T1000 (cell line): ENCODE measurements at places on chromosomes 11 and 22.

GRCh38 chr22:37127350-37127878 lies 17.9 kb upstream of the TMPRSS6 start:
- DNase-seq: no peak

DNA sequence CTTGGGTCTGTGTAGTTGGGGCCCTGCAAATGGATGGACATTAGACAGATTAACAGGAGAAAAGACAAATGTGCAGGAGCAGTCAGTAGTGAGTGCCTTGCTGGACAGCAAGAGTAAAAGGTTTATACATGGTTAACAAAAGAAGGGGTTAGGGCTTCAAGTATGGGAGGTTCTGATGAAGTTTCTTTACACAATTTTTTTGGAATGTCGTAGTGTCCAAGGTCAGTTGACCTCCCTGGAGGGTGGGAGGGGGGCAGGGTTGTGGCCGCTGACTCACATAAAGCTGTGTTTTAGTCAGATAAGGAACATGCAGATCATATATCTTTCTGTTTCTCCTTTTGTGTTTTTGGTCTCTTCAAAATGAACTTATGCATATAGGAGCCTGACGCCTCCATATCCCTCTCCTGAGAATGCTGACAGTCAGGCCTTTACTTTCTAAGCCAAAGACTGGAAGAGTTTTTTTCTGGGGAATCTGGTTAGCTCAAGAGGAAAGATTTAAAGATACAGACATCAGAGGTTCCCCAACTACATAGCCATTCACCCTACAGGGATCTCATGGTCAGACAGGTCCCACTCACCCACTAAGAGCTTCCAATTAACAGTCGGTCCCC lies 134.3 kb downstream of the NECTIN1 start:
- peak; percentile 10 for DNase-seq

DNA sequence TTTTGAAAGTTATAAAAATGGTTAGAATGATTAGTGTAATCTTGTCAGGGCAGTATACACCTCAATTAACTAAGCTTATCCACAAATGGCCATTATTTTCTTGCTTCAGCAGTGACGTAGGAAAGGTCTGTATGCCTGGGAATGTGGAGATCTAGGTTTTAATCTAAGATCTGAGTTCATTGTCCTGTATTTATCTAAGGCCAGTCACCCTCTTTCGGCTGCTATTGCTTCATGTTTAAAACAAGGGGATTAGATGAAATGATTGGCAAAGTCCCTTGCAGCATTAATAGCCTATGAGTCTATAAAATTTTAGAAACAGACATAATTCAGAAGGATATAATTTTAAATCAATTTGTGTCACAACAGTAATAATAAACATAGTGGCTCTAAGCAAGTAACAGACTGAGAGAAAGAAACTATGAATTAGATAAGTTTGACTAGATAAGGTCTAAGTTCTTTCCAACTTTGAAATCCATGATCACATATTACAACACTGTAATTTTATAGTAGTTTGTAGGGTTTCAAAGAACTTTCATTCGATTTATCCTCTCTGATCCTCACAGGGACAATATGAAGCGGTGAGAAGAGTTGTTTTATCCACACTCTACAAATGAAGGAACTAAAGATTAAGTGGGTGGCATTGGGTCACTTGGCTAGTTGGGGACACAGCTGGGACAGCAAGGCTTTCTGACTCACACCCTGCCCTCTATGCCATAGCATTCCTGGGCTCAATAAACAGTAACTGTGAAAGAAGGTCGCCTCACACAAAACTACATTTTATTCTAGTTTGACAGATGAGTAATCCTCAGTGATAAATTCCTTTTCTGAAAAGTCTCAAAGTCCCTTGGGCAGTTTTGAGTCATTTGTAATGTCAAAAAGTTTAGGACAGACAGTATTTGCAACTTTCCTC lies 60.6 kb upstream of the RDX start:
- peak; percentile 11 for DNase-seq

DNA sequence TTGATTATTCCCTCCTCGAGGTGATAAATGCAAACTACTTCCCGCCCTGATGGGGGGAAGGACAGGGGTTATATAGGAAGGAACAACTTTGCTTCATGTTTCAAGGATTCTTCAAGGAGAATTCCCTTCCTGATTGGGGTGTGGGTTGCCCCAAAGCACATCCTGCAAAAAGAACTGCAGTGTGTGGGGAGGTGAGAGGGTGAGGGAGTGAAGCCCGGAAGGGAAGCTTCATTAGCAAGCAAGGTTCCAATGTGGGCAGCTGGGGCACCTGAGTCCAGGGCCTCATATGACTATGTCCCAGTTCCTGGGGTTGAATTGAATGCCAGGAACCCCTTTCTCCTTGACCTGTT lies 326.0 kb downstream of the MN1 start:
- no peak for DNase-seq

DNA sequence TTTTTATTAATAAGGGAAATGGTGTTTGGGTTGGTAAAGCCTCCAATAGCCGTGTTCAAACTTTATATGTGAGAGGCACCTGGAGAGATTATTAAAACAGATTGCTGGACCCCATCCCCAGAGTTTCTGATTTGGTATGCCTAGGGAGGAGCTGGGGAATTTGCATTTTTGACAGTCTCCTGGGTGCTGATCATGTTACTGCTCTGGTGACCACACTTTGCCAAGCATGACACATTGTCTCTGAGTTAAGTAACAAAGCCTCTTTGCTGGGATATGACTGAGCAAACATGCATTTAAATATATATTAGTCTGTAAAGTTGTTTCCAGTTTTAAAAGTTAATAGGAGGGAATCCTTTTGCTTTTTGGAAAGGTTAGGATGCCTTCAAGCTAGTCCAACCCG lies 140.4 kb downstream of the NAV2 start:
- no peak for DNase-seq

DNA sequence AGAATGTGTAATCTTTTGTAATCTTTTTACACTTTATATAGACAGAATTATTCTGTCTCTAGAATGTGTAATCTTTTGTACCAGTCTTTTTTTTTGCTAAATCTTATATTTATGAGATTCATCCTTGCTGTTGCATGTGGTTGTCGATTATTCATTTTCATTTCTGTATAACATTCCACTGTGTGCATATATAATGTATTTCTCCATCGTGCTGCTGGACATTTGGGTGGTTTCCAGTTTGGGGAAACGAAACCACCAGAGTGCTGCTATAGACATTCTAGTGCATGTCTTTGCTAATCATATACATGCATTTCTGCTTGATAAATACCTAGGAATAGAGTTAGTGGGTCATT lies 146.5 kb downstream of the GRIK4 start:
- no peak for DNase-seq

- DNase-seq: no peak
These were observed 48.8 kb downstream of the MAPK1 start for GRCh38 chr22:21818487-21819182.

- peak; percentile 40 for DNase-seq
These were observed 1.7 kb upstream of the RHOD start for GRCh38 chr11:67054836-67055523.

DNA sequence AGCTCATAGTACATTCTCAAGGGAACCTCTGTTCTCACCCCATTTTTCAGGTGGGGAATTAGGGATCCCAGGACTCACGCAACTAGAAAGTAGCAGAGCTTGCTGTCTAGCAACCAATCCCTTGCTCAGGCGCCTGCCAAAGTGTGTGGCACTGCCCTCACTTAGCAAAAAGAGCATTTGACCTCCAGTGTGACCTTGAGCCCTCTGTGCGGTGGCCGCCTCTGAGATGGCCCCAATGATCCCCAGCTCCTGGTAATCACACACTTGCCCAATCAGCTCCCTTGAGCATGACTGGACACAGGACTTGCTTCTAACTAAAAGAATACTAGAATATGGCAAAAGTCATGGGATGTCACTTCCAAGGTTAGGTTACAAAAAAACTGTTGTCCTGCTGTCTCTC lies 2.6 kb upstream of the LGALS2 start:
- no peak for DNase-seq

DNA sequence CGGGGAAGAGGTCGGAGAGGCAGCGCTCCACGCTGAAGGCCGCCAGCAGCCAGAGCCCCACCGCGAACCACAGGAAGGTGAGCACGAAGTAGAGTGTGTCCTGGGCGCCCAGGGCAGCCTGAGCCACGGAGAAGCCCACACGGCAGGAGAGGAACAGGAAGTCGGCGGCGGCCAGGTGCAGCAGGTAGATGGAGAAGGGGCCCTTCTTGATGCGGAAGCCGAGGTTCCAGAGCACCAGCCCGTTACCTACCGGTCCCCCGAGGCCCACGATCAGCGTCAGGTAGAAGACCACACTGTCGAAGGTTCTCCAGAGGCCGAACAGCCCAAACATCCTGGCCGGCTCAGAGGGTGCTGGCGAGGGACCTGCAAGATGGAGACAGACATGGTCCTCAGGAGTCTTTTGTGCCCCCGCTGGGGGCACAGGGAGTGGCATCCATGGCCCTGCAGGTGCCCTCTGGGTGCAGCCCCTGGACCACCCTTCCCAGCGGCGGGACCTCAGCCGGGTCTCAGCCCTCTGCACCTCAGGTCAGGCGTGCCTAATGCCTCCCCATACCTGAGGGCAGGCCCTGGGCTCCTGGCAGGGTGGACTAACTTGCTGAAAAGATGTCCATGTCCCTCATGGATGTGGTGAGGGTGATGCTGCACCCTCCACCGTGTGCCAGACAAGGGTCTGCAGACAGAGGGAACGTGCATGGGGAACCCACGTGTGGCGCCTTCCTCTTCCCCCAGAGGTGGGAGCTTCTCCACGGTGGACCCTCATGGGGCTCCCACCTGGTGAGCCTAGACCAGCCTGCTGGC lies at the start of gene MRGPRG:
Gene MRGPRG, minus strand, starts transcription at position 331 of the 798 bp plus-strand sequence. Its CDS starts 0 bp downstream, at position 331.
- DNase-seq: no peak
